Psoas muscle (tissue), 8 donors: ENCODE measurements at places on chromosomes 6 and 20.

GRCh38 chr20:755941-756340, 12.4 kb downstream of the SLC52A3 start:
- no peak for DNase-seq

DNA sequence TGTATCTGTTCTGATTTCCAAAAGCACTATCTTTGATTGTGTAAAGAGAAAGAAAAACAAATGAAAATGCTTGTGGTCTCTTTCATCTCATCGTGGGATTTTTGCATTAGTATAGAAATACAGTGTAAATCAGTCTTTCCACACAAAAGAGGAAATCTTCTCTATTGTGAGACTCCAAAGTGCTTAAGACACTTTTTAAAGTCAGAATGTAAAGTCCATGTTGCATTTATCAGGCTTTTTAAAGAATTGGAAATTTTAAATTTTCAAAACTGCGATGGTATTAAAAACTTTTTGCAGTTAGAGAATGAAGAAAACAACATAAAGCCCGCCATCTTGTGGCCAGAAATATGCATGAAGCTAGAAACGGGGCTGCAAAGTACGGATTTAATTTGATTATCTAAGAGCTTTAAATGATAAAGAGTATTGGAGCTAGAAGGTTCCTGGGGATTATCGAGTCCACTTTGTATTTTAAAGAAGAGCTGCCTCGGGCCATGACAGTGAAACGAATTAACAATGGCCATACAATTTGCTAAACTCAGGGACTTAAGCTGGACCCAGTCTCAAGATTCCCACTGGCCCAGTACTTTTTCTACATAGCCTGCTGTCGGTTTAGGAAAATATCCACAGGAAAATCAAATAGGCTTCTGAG, 339.6 kb downstream of the ARHGAP18 start:
- DNase-seq: no peak

- DNase-seq: no peak
These were observed 183.5 kb downstream of the SASH1 start for GRCh38 chr6:148526145-148526544.

DNA sequence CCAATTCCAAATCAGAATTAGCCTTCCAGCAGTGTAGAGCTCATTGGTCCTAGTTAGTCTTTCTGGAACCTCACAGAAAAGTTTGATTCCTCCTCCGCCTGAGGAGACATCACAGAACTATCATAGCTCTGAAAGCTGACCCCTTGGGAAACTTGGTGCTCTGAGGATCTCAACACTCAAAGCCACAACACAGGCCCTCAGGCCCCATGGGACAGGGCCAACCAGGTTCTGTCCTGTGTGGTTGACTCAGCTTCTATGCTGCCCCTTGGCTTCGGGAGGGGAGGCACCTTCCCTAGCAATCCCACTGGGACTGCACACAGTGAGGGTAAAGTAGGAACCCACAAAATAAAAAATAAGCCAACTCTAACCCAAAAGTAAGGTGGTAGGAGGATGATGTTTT, 237.5 kb upstream of the ECI2 start:
- DNase-seq: no peak

DNA sequence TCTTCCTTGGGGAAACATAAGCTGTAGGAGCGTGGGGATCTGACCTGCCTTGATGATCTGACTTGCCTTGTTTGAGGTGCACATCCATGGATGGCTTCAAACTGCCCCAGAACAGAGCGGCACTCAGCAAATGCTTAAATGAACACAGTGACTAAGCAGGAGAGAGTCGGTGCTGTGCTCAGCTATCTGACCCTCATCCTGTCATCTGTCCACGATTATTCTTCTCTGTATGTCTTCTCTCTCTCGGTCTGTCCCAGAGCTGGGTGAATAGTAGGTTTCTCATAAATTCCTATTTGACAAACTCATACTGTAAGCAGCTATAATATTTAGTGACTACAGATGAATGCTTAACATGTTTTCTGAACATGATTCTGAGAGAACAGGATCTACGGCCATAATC, 37.3 kb downstream of the TRAM2 start:
- no peak for DNase-seq

GRCh38 chr6:96075826-96076225, 60.1 kb downstream of the FUT9 start:
- DNase-seq: no peak

- DNase-seq: no peak
These were observed 31.3 kb upstream of the AAR2 start for GRCh38 chr20:36205026-36205425.

- DNase-seq: no peak
These were observed 421.2 kb upstream of the JARID2 start for GRCh38 chr6:14824484-14825275.

DNA sequence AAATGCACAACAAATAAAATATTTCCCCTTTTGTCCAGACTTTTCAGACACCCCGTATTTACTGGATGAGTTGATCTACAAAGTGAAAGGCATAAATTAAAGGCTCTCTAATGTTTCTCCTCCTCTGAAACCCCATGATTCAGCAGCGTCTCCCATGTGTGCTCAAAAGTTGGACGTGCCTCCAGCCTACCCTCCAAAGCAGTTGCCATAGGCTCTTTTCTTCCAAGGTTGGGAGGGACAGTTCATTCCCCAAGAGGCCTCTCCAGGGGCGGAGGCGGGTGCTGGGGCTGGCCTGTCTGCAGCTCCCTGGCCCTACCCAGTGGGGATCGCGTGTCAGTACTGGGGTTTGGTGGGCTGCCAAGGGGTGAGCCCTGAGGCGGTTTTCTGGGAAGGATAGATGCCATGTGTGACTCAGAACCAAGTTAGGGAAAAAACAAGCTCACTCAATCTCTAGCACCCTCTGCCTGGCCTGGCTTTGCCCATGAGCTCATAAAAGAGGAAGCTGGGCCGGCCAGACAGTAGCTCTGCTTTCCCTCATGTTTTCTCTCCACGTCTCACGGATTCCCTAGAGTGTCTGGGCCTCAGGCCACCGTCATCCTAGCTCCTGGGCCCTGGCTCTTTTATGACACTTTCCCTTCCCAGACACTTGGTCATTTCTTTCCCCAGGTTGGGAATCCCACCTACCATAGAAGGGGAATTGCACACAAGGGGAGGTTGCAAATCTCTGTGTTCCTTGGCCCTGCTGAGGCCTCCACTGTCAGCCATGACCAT, 8.0 kb upstream of the IER3 start:
- peak; percentile 98 for DNase-seq

DNA sequence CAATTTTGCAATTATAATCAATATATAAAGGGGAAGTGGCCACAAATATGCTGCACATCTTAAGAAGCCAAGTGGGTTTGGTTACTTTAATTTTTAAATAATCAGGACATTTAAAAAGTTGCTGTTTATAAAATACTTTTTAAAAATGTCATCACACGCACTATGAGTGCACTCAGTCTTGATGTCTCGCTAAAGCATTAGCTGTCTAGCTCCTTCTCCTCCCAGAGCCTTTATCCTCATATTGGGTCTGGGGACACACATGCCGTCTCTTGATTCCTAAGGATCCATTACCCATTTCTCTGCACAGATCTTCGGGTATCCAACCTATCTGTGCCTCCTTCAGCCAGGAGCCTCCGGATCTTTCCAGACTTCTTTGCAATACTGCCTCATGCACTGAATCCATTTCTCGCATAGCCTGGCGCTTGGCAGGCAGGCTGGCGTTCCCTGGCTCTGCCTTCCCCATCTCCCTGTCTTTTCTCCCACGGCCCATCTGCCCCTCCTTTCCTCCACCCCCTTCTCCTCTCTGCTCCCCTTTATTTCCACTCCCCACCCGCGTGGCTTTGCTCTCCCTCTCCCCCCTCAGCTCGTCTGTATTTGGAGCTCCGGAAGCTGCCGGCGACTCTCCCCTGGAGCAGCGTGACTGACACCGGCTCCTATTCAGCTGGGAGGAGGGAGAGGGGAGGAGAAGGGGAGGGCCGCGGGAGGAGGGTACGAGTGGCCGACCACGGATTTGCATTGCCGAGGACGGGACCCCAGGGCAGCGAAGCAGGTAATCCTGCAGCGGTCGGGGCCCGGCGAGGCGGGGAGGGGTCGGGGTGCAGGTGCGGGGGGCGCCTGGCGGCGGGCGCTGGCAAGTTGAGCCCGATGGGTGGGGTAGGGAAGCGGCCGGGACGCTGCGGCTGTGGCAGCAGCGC, at the start of gene CAP2:
Gene CAP2 (plus strand): TSS at position 618 of the 914 bp plus-strand sequence. CDS start 27,961 bp downstream, outside the sequence.
- peak; percentile 91 for DNase-seq
